ENCODE measurements at places on chromosomes 6 and 20. TPM values are rescaled to one million over a fixed set of nuclear protein-coding genes. Genes with fewer than 3 reads are reported as not detected.

NTSR1 gene
- total RNA-seq: 6.2 TPM

BHLHE23 gene
- total RNA-seq: not detected

SUMO4 gene
- total RNA-seq: 1.6 TPM

INSM1 gene
- not detected for total RNA-seq

MICAL1 gene
- 35.3 TPM for total RNA-seq

ABHD16B gene
- not detected for total RNA-seq

FOXS1 gene
- not detected for total RNA-seq

KIF6 gene
- 1.3 TPM for total RNA-seq

PTPRT gene
- not detected for total RNA-seq

CRISP3 gene
- total RNA-seq: not detected

PREX1 gene
- total RNA-seq: 0.05 TPM

MAP1LC3A gene
- total RNA-seq: 10.7 TPM

OSTM1 gene
- total RNA-seq: 35.5 TPM

PHIP gene
- total RNA-seq: 25.3 TPM

ZNF341 gene
- 2.5 TPM for total RNA-seq

OOEP gene
- total RNA-seq: not detected

ECT2L gene
- not detected for total RNA-seq

HTR1E gene
- not detected for total RNA-seq

RIPPLY2 gene
- total RNA-seq: not detected

- no peak for DNase-seq
Observed at GRCh38 chr6:35203680-35204079, 10.1 kb upstream of the SCUBE3 start.

GRCh38 chr20:51972056-51972455 is 169.7 kb upstream of the SALL4 start:
- no peak for DNase-seq

DNA sequence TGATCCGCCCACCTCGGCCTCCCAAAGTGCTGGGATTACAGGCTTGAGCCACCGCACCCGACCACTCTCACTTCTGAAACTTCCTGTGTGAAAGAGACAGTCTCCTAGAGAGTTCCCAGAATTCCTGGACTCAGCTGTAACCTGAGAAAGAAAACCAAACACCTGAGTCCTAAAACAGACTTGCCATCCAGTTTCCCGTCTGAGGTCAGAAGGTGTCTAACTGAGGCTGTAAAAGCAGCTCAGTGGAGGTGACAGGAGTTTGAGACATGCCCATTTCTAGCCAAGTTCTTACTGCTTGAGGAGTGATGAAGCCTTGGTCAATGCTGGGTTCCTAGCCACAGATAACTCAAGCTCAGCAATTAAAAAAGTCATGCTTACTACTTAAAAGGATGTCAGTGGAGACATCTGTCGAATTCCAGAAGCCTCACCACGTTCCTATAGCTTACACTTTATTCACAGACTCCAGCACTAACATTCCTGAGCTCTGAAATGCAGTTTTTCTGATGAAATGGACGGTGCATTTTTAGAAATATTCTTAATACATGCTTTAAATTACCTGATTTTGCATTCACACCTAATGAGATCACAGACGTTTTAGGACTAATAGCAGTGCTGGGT is 6.1 kb downstream of the UQCC2 start:
- no peak for DNase-seq

- DNase-seq: no peak
Observed at GRCh38 chr6:157967486-157967885, 14.2 kb upstream of the SYNJ2 start.

DNA sequence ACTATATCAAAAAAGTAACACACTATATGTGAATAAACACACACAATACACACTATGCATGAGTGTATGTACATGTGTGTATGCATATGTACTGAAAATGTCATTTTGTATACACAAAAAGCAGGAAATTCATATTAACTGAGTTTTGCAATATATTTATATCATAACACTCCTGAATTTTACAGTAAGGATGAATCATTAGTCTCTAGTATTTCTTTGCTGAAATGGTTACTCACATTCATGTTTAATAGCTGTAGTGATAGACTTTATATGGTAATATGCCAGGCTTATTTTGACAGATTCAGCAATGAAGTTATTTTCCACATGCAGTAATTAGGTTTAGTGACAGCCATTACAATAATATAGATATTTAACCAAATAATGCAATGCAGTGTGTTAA is 1216.2 kb upstream of the CITED2 start:
- DNase-seq: peak; percentile 27

GRCh38 chr6:157880534-157880933 is 57.5 kb downstream of the SNX9 start:
- DNase-seq: no peak

GRCh38 chr20:37397076-37397953 is 51.4 kb downstream of the SRC start:
- DNase-seq: peak; percentile 38

GRCh38 chr6:167409694-167410093 is 84.8 kb downstream of the TTLL2 start:
- DNase-seq: no peak

DNA sequence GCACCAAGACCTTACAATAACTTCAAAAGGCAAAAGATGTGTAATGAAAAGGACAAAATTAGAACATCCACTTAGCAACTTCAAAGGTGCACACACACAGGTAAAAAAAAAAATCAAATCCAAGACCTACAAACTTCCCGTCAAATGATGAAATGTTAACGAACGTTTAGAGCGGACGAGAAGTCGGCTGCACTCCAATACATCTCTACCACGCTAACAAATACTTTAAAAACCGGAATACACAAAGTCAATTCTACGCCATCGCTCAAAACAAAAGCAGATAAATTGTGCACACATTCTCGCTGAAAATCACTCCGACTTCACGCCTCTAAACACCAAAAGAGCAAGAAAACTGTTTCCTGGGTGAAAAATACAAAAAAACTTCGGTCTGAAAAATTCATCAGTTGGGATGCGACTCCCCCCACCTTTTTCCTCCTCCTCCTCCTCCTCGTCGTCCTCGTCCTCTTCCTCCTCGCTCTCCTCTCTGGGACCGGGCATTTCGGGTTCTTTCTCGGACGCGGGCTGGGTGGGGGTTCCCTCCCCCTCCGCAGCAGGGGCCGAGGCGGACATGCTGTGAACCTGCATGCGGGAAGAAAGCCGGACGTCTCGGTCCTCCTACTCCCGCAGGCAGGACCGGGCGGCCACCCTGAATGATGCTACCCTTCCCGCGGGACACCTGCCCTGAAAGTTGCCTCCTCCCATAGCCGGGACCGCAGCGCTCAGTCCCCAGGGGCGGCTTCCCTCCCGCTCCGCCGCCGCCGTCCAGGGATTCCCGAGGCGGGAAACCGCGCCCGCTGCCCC is 712 bp downstream of the DEK start:
- peak; percentile 27 for DNase-seq

DNA sequence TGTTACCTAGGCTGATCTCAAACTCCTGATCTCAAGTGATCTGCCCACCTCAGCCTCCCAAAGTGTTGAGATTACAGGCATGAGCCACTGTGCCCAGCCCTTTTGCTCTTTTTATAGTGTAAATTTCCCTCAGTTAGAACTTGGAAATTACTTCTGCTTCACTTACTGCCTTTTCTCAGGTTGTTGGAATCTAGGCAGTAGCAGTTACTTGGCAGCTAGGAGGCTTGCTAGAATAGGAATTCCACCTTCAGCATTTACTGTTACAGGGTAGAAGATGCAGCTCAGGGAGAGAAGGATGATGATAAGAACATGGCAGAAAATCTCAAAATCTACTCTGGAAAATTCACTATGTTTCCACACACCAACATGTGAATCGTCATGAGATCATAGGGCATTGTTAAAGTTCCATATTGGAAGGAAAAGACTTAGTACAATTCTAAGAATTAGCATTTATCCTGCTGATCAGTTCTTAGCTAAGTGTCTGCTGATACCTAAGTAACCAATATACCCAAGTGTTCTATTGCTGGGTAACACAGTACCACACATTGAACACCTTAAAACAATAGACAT is 182.2 kb downstream of the SLC16A10 start:
- DNase-seq: no peak

- no peak for DNase-seq
Observed at GRCh38 chr20:38002422-38002821, 30.8 kb downstream of the TTI1 start.

- DNase-seq: no peak
Observed at GRCh38 chr6:34205466-34205865, 31.2 kb upstream of the HMGA1 start.

- peak; percentile 87 for DNase-seq
Observed at GRCh38 chr20:18137412-18138265, at the start of the genes KAT14 and PET117. Gene KAT14, plus strand, starts transcription at chr20:18137863. Its CDS starts 4,798 bp downstream, at chr20:18142661. Gene PET117, plus strand, starts transcription at chr20:18137863. Its CDS starts 93 bp downstream, at chr20:18137956.

DNA sequence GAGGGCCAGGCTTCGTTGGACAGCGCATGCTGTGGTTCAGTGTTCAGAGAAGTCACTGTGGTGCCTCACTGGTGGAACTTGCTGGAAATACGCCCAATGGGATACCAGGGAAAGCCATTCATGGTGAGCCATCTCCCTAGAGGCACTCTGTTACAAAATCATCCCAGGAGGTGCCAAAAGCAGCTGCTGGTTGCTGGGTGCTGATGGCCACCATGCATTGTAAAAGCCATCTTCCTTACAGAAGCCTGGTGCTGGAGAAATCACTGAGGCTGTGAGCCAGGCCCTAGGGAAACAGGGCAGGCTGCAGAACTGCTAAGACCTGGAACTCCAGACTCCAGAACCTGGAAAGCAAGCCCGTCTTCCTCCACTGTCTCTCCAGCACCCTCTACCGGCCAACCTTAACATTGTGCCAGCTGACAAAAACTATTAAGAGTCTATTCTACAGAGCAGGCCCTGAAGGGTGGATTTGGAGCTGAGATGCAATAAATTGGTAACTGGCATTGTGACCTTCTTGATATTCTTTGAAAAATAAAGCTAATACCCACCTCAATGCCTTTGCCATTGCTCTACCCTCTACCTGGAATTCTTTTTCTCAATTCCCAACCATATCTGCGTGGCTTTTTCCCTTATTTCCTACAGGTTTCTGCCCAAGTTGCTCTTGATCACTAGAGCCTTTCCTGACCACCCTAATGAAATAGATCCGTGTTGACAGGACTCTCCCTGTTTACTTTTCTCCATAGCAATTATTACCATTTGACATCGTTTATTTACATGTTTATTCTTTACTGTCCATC is 18.5 kb downstream of the SNRPB start:
- DNase-seq: peak; percentile 81

- no peak for DNase-seq
Observed at GRCh38 chr6:40910260-40910893, 128.6 kb downstream of the UNC5CL start.

GRCh38 chr6:165826487-165827189 is 163.6 kb upstream of the PDE10A start:
- DNase-seq: no peak

- no peak for DNase-seq
Observed at GRCh38 chr6:35776364-35777215, at the start of gene CLPSL2. Gene CLPSL2, plus strand, starts transcription at chr6:35776598. Its CDS starts 21 bp downstream, at chr6:35776619.

DNA sequence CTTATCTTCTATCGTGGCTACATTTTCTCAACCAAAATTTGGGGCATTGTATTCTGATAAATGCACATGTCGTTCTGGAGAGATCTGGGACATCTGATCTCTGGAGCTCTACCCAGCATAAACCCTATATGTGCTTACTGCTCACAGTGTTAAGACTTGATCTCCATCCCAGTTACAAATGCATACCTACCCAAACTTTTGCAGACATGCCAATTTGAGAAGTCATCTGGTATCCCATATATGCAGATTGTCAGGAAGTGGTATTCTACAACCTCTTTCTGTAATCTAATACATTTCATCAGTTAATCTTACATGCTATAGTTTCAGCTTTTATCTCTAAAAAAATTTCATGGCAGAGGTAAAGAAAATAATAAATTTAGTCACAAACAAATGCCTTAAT is 11.2 kb downstream of the BAG2 start:
- no peak for DNase-seq

DNA sequence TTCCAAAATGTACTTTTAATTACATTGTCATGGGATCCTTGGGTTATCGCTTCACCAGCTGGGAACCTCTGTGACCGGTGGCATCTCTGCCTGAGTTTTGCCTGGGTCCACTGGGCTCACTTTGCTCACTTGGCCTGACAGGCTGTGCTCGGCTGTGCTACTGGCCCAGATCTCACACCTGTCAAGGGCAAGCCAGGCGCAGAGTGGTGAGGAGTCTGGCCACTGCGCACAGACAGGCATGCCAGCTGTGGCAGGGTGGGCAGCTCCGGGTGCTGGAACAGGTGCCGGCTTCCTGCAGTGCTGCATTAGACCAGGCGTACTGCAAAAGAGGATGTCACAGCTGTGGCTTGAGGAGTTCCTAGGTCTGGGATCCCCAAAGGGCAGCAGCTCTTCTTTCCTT is 489.8 kb downstream of the TENT5A start:
- DNase-seq: no peak

DNA sequence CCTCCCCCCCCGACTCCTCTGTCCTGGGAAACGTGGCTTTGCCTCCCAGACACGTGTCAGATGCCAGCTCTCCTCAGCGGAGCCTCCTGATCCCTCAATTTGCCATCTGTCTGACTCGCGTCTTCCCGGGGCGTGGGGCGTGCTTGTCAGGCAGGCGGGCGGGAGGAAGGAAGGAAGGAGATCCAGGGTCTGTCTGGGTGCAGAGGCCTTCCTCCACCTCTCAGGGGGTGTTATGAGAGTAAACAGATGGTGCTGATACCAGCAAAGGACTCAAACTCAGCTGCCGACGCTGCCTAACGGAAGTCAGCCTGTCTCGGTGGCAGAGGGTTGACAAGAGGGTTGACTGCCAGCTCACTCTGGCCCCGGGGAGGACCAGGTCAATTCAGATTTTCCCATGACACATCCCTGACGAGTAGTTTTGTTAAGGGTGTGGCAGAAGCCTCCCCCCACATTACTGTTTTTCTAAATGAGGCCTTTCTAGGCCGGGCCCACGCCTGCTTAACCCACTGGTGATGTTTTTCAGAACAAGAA is 17.0 kb downstream of the UQCC2 start:
- peak; percentile 71 for DNase-seq

- DNase-seq: peak; percentile 96
Observed at GRCh38 chr20:43583982-43584432, 6.7 kb upstream of the IFT52 start.

- no peak for DNase-seq
Observed at GRCh38 chr6:164185471-164185871, 771.0 kb downstream of the QKI start.

DNA sequence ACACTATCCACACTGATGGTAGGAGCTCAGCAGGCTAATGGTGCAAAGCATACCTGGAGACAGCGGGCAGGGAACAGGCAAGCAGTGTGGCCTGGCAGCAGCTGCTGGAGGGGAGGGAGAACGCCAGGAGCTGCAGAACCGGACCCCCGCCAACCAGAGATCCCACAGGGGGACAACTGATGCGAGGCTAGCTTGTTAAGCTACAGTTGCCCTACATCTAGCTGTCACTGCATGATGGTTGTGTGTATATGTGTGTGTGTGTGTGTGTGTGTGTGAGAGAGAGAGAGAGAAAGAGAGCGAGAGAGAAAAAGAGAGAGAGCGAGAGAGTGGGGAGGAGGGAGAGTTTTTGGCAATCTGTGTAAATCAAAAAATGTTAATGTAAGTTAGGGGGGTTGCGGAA is 69.7 kb upstream of the NHSL1 start:
- DNase-seq: no peak
